ENCODE measurements at places on chromosomes 5 and 9. TPM values are rescaled to one million over a fixed set of nuclear protein-coding genes. Genes with fewer than 3 reads are reported as not detected.
A peak's percentile ranks its signal among the peaks of the same experiment; 100 is the strongest.

DNA sequence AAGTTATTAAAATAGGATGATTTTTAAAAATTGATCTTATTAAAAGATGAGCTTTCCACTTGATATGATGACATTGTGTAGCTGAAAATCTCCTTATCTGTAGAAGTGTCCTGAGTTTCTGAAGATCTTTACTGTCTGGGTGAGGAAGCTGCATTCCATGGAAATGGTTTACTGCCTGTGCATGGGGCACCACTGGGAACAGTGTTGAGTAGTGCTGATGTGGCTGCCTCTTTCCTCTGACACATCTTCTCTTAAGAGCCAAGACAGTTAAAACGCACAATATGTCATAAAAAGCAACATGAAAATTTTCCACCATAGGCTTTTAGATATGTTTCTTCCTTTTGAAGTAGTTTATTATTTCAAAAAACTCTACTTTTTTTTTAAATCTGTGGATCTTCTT, 24.6 kb downstream of the SECISBP2 start:
- DNase-seq = no peak
- H3K4me1 ChIP-seq = peaks cover 43% of the 10 kb centered on the region
- H3K27me3 ChIP-seq = no peaks in the 10 kb centered on the region
- H3K4me3 ChIP-seq = no peak overlapping the region
- H3K27ac ChIP-seq = no peak overlapping the region

DNA sequence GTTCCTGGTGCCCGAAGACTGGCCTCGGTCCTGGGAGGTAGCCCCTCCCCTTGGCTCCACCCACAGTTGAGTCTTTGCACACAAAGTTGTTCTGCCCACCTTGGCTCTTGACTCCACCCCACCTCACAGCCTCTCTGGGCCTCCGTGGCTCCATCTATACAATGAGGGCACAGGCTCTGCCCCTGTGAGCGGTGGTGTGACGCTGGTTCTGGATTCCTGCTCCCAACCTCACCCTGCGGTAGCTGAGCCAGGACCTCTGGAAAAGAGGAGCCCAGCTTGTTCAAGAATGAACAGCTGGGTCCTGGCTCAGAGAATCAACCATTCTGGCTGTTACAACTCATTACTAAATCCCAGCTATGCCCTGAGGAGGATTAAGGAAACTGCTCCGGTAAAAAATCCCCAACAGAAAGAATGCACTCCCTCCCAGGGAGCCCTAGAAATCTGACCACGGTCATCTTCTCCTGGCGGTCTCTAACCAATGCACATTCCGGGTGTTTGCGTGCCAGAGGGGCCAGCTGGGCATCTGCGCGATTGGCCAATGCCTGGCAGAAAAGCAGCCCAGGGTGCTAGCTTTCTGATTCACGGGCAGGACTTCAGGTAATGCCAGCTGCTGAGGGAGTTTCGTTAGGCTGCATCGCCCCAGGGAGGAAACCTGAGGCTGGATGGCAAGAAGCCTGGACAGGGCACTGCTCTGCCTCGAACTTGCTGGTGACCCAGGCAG, 9.9 kb upstream of the GRHPR start:
- H3K27ac ChIP-seq = no peak overlapping the region
- no peaks in the 10 kb centered on the region for H3K27me3 ChIP-seq
- H3K4me1 ChIP-seq = peaks cover 25% of the 10 kb centered on the region
- H3K4me3 ChIP-seq = no peak overlapping the region

Gene MAP1B
- total RNA-seq = 0.09 TPM

Gene LMNB1
- total RNA-seq = 198 TPM

DNA sequence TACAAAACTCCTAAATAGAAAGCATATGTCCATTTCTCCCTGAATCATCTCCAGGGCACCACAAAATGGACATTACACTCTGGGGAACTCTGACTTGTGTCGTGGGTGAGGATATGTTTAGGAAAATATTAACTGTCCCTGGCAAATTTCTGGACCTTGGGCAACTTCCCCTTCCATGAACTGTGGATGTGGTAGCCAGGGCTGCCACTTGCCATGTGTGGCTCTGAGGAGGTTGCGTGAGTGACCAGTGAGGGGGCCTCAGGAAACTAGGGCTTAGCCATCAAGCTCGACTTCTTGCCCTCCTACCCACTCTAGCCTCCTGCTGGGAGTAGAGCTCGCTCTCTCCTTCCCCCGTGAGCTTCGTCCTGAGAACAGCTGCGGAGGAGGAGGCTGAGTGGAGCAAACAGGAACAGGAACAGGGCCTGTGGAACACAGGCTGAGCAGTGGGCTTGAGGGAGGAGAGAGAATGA, 13.8 kb upstream of the STC2 start:
- H3K4me1 ChIP-seq = no peaks in the 10 kb centered on the region
- no peak overlapping the region for H3K4me3 ChIP-seq
- DNase-seq = no peak
- no peaks in the 10 kb centered on the region for H3K36me3 ChIP-seq
- H3K27me3 ChIP-seq = no peaks in the 10 kb centered on the region

Gene GLIPR2
- total RNA-seq = 13.6 TPM

GRCh38 chr9:79577969-79578723, 6.4 kb downstream of the TLE4 start:
- no peak for DNase-seq
- H3K27me3 ChIP-seq = no peaks in the 10 kb centered on the region
- H3K4me3 ChIP-seq = peak overlapping the region; percentile 5
- peaks cover 82% of the 10 kb centered on the region for H3K4me1 ChIP-seq

DNA sequence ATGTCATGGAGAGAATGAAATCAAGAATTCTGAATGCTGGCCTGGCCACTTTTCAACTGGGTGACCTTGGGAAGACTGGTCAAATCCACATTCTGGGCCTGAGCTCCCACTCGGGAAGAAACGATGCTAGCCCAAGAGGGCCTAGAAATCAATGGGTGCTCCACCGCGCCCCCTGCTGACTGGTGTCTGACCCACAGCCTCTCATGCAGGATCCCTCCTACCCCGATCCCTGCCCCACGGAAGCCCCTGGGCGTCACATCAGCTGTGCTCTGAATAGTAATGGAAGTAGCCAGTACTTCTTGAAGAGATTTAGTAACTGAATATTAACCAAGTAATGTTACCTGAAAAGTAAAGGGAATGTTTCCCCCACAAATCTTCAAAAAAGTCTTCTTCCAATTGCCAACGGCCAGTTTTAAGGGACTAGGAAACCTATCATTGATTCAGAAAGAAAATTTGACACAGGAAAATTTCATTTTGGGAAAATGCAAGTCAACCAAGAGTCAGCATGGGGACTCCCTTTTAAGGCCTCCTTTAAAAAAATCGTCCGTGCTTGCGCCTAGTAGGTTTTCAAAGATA, 43.9 kb downstream of the CRB2 start:
- peak; percentile 56 for DNase-seq
- H3K4me3 ChIP-seq = no peak overlapping the region
- H3K4me1 ChIP-seq = no peaks in the 10 kb centered on the region
- H3K36me3 ChIP-seq = no peaks in the 10 kb centered on the region
- H3K27ac ChIP-seq = no peak overlapping the region

Gene CCNO
- not detected for total RNA-seq

Gene LIFR
- total RNA-seq = not detected

Gene ARL14EPL
- total RNA-seq = not detected

- no peak for DNase-seq
- no peaks in the 10 kb centered on the region for H3K36me3 ChIP-seq
- H3K4me3 ChIP-seq = no peak overlapping the region
- no peaks in the 10 kb centered on the region for H3K27me3 ChIP-seq
- no peak overlapping the region for H3K27ac ChIP-seq
These were observed 560.0 kb downstream of the BNC2 start for GRCh38 chr9:16310278-16311110.

- no peak overlapping the region for H3K27ac ChIP-seq
- DNase-seq = no peak
- H3K4me3 ChIP-seq = no peak overlapping the region
- H3K36me3 ChIP-seq = peaks cover 3% of the 10 kb centered on the region
- peaks cover 17% of the 10 kb centered on the region for H3K4me1 ChIP-seq
- no peaks in the 10 kb centered on the region for H3K27me3 ChIP-seq
These were observed 35.3 kb downstream of the MED27 start for GRCh38 chr9:132044176-132044875.

DNA sequence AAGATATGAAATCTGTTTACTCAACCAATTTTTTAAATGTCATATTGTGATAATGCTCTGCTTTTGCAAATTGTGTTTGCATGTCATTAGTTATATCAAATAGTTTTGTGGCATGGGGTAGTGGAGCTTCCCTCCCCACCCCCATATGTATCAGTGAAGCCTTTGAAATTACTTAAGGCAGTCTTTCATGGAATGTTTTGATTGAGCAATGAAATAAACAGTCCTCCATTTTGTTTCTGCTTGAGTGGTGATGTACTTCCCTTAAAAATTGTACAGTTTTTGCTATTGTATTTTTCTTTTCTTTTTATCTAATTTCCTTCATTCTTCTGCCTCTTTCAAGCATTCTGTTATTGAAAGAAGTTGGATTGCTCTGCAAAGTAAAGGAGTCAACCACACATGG, 3.5 kb downstream of the SOWAHA start:
- H3K27ac ChIP-seq = no peak overlapping the region
- H3K4me1 ChIP-seq = peaks cover 15% of the 10 kb centered on the region
- no peak overlapping the region for H3K4me3 ChIP-seq
- DNase-seq = no peak
- H3K27me3 ChIP-seq = peaks cover 36% of the 10 kb centered on the region

Gene ZSWIM6
- 4.4 TPM for total RNA-seq

Gene MTRR
- total RNA-seq = 54.3 TPM
